ENCODE measurements at places on chromosomes 3 and 15.
A peak's percentile ranks its signal among the peaks of the same experiment; 100 is the strongest.

GRCh38 chr3:36817806-36818533 lies 53.6 kb upstream of the DCLK3 start:
- DNase-seq, result no peak

DNA sequence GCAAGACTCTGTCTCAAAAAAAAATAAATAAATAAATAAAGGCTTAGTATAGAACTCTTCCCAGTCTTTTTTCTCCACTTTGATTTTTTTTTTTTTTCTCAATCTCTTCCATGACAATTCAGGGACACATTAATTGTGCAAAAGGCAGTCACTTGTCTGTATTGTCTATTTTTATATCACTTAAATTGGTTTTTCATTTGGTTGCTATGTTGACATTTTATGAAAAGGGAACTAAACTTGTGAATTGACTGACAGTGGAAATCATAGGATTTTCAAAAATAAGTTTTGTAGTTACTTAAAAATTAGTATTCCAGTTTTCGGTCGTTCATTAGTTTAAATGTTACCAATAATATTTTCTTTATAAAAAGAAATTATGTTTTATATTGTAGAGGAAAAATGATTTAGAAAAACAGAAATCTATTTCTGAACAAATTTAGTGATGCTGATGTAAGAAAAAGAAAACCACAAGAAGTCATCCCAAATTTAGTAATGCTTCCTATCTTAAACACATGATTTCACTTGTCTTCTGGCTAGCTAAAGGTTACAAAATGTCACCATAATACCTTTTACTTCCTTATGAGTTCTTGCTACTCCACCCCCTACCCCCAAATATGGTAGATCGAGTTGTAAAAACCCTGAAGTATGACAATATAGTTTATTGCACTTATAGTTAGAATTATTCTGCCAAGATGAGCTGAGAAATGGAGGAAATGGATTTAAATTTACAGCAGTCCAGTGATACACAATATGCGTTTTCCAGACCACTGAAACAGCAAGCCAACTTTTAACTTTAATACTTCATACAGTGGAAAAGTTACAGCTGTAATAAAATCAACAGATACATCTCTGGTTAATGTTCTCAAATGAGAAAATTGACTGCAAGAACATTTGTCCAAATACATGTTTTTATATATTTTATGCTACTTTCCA lies 37.0 kb downstream of the PPARG start:
- DNase-seq, result no peak

GRCh38 chr3:45132568-45133211 lies 13.5 kb downstream of the CDCP1 start:
- no peak for DNase-seq

GRCh38 chr3:39528844-39529243 lies 61.4 kb downstream of the MOBP start:
- no peak for DNase-seq

- no peak for DNase-seq
Observed at GRCh38 chr3:100458814-100459213, 33.6 kb upstream of the TMEM45A start.

GRCh38 chr3:159882790-159883779 lies 105.5 kb upstream of the IL12A start:
- no peak for DNase-seq

- peak; percentile 67 for DNase-seq
Observed at GRCh38 chr3:34260271-34261000, 462.0 kb downstream of the PDCD6IP start.

- no peak for DNase-seq
Observed at GRCh38 chr3:98903705-98904481, 2.4 kb upstream of the DCBLD2 start.

GRCh38 chr3:181418233-181418632 lies 293.5 kb upstream of the SOX2 start:
- no peak for DNase-seq

DNA sequence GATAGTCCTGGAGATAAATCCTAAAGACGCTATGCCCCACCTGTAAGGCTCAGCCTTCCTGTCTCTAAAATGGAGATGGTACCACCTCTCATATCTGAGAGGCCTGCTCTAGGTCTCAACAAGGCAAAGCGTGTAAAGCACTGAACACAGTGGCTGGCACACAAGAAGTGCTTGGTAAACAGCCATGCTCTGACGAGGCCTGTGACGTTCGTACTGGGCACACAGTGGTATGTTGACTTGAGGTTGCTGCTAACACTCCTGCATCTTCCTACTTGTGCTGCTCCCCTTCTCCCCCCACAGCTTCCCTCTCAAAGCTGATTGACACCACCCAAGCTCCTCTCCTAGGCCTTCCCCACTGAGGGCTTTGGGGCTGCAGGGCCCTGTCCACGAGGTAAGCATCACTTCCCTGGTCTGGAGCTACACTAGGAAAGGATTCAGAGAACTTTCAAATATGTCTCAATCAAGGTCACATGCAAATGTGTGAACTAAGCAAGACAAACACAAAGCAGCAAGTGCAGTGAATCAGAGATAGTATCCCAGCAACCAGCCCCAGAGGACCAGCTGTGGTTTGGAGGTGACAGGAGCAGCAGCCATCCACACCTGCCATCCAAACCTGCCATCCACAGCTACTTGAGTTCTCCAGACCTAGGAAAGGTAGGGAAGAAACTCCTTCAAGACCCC lies 177.5 kb downstream of the STT3B start:
- DNase-seq, result no peak

GRCh38 chr3:126934031-126934531 lies 48.8 kb upstream of the PLXNA1 start:
- peak; percentile 55 for DNase-seq

GRCh38 chr3:104763007-104763406 lies 603.7 kb upstream of the ALCAM start:
- DNase-seq, result no peak

DNA sequence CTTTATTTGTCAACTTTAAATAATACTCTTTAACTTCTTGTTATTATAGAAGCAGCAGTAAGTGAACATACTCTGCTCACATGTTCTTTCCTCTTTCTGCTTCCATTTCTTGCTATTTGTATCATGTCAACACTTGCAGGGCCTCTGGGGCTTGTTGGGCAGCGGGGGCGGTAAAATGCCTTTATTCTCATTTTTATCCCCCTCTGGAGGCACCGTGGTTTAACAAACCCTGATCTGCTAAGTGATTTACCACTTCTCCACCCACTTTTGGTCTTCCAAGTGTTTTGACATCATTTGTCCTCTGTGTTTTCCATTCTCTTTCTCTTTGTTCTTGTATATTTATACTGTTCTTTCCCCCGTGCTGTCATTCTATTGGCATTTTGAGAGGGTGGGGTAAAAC lies 33.9 kb downstream of the SCN10A start:
- DNase-seq, result no peak

GRCh38 chr15:81485806-81486205 lies 111.8 kb upstream of the TMC3 start:
- DNase-seq, result no peak

DNA sequence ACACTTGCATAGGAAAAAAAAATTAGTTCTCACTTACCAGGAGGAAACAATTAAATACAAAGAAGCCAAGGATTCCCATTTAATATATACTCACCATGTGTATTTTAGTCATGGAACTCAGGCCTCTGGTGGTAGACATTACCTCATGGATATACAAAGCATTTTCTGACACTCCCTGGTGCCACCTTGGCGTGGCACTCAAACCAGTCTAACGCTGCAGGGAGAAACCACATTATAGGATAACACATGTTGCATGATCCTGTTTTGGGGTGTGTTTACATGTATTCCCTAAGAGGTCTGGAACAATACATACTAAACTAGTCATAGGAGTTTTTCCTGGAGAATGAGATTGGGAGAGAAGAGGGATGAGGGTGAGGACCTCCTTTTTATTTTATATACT lies 5.9 kb upstream of the RTF1 start:
- no peak for DNase-seq

GRCh38 chr15:23416349-23417276 lies 30.4 kb downstream of the GOLGA6L2 start:
- no peak for DNase-seq

DNA sequence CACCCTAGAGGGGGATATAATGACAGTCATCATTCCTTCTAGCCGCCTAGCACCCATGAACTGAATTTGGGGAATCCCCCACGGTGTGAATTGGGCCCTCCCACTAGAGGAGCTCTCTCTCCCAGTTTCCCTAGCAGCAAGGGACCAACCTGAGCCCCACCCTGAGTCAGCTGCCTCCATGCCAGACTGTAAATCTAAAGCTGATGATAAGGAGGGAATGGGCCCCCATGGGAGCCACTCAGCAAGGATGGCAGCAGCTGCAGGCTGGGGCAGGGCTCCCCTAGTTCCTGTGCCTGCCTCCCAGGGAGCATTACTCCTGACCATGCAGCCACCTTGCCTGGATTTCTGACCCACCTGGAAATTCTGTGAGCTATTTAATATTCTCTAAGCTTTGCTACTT lies 57.0 kb upstream of the PXYLP1 start:
- no peak for DNase-seq

DNA sequence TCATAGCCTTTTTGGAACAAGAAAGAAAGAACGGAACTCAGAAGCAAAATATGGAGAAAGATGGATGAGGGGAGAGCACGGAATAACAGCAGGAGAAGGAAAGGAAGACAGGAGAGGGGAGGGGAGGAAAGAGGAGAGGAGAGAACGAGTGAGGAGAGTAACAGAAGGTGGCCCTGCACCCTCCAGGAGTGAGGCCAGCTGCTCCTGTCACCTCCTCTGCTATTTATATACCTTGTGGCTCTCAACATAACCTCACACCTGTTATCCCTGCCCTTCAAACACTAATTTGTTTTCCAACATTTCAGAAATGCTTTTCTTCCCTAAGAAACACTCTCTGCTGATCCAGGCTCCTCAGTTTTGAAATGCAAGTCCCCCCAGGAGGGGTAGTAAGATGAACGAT lies 53.4 kb upstream of the ATP2B2 start:
- no peak for DNase-seq

DNA sequence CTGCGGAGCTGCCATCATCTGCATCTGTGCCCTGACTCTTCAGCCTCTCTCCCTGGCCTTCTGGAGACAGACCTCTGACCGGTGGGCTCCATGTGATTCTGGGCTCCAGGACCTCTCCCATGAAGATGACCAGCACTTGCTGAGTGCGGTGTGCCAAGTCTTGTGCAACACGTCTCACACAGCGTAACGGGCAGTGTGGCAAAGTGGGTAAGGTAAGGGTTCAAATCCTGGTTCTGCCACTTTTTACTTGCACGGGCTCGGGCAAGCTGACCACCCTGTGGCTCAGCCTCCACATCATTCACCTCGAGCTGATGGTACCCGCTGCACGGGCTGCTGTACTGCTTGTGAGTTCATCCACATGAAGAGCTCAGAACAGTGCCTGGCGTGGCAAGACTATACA lies 6.5 kb upstream of the SYNM start:
- no peak for DNase-seq

DNA sequence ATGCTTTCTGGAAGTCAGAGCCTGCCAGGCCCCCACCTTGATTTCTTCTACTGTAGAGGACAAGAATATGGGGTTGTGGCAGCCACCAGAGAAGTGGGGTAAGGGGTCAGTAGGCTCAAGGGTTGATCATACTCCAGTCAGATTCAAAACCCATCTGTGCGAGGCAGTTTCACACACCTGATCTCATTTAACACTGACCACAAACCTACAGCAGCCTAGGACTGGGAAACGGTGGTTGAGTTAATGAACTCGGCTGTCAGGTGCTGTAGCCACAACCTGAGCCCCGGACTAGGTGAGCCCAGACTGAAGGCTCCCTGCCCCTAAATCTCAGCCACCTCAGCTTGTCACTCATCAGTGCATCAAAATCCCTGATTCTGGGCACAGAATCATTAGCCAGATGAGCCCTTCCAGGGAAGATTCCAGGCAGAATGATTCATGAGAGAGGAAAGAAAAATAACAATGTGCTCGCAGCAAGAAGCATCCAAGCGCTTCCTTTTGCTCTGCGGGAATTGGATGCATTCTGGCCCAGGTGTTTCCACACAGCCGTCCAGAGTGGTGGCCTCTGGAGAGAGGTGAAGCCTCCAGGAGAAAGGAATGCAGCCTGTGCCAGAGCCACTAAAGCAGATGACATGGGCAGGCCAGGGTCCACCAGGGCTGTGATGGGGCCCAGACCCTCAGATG lies 102.1 kb downstream of the SRGAP3 start:
- DNase-seq, result peak; percentile 80

GRCh38 chr3:67946436-67946835 lies 292.0 kb upstream of the SUCLG2 start:
- no peak for DNase-seq

GRCh38 chr15:66172324-66172980 lies 81.1 kb downstream of the MEGF11 start:
- DNase-seq, result no peak

DNA sequence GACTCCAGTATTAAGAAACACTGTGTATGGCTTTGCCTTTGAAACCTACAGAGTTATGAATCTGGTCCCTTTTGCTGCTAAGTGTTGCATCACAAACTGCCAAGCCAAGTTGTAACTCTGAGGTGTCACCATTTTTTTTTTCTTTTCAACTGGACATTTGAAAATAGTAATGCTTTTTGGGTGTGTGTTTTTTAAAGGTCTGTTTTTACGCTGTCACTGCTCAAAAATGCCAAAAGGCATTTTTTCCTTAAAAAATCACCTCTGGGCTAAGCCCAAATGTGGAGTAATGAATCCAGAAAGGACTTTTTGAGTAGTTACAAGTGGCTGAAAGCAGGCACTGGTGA lies 9.5 kb downstream of the SMAD3 start:
- DNase-seq, result no peak

DNA sequence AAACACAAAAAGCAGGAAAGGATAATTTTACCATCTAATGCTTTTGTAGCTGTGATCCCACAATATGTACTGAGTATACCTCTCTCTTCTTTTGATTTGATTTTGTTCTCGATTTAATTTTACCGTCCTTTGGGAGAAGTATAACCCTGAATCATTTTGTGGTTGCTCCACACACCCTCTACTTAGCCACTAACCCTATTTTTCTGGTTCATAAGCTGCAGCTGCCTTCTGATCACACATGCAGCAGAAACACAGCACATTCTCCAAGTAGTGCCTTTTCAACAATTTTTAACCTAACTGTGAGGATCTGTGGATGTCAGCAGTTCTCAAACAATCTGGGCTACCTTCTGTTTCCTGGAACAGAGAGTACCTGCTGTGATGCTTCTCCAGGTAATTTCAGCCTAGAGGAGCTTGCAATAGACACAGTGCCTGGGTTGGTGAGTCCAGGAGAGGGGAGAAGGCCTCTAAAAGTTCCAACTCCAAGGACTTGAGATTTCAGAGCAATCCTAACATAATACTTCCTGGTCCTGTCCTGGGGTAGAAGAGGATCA lies 40.3 kb downstream of the HGD start:
- DNase-seq, result no peak

- DNase-seq, result no peak
Observed at GRCh38 chr3:8456412-8456811, 45.2 kb upstream of the LMCD1 start.

GRCh38 chr3:38114875-38115644 lies 21.9 kb downstream of the ACAA1 start:
- DNase-seq, result no peak

- no peak for DNase-seq
Observed at GRCh38 chr15:24940236-24940635, 14.6 kb upstream of the SNRPN start.

Measured in renal pelvis (tissue), 12 donors.